ENCODE measurements at places on chromosomes 5 and 9. TPM values are rescaled to one million over a fixed set of nuclear protein-coding genes. Genes with fewer than 3 reads are reported as not detected.

LMAN2 gene
- 111 TPM for total RNA-seq

SLCO6A1 gene
- total RNA-seq: 2.0 TPM

FBXO4 gene
- 5.1 TPM for total RNA-seq

APC gene
- 46.6 TPM for total RNA-seq

ZFP62 gene
- 62.0 TPM for total RNA-seq
